Activated CD8-positive, alpha-beta memory T cell treated with anti-CD3 and anti-CD28 coated beads, Interleukin-2, amount 10 ng/mL, durations not matched to agents 7 days and 5 days (primary cell): ENCODE measurements at places on chromosomes 6 and 20. TPM values are rescaled to one million over a fixed set of nuclear protein-coding genes. Genes with fewer than 3 reads are reported as not detected.

DNA sequence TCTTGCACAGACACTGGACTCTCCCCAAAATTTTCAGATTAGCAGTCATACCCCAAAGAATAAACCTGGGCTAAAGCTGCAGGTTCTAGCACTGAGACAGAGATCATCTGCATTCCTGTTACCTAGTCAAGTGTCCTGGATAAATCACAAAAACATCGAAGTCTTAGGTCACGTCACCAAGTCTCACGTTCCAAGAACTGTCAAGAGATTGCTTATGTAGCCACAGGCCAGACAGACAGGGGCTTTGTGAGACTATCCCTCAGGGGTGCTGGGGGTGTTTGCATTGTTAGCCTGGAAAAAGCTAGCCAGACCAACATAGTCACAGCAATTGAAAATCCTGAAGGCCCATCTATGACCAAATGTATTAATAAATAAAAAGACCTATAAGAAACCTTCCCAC lies 243.1 kb upstream of the PREP start:
- DNase-seq = no peak

DNA sequence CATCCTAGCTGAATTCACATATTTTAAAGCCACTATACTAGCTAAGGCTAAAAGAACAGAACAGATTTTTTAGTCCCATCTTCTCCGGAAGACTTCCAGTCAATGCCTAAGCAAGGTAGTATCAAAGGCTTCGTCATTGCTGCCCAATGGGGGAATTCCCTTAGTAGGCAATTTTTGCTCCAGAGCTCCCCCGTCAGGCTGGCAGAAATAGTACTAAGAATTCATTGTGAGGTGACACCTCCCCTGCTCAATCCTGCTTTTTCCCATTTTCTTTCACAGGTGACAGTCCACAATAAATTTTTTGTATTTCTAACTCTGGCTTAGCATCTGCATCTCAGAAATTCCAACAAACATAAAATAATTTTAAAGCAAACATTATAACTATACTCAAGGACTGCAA lies 52.8 kb upstream of the SRSF6 start:
- no peak for DNase-seq

ARMH2 gene
- total RNA-seq = 0.28 TPM

- no peak for DNase-seq
These were observed 9.0 kb upstream of the PLCB4 start for GRCh38 chr20:9059931-9060330.

ORC3 gene
- 34.6 TPM for total RNA-seq

IP6K3 gene
- not detected for total RNA-seq

DNA sequence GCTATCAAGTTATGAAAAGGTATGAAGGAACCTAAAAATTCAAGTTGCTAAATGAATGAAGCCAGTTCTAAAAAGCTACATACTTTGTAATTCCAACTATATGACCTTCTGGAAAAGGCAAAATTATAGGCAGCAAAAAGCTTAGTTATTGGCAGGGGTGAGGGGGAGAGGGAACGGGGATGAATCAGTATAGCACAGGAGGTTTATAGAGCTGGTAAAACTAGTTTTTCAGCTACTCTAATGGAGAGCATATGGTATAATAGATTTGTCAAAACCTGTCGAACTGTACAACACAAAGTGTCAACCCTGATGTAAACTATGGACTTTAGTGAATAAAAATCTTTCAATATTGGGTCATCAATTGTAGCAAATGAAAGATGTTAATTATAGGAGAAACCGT lies 18.7 kb downstream of the MANEA start:
- DNase-seq = no peak
